ENCODE measurements at places on chromosomes 1 and 21.
A peak's percentile ranks its signal among the peaks of the same experiment; 100 is the strongest.

- DNase-seq: no peak
These were observed 57.0 kb upstream of the TARBP1 start for GRCh38 chr1:234535763-234536515.

DNA sequence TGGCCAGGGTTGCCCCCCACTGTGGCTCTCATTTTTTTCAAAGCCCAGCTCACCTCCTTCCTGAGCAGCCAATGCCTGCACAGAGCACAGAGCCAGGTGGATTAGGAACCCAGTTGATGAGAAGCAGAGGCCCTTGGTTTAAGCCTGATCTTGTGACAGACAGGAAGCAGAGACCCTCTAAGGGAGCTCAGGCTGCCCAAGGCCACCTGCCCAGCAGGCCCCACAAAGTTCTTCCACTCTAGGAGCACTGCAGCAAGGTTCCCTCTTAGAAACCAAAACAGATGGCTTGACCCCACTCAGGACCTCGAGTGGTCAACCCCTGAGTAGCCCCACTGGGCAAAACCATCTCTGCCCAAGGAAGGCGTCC is 25.5 kb upstream of the PRSS38 start:
- no peak for DNase-seq

DNA sequence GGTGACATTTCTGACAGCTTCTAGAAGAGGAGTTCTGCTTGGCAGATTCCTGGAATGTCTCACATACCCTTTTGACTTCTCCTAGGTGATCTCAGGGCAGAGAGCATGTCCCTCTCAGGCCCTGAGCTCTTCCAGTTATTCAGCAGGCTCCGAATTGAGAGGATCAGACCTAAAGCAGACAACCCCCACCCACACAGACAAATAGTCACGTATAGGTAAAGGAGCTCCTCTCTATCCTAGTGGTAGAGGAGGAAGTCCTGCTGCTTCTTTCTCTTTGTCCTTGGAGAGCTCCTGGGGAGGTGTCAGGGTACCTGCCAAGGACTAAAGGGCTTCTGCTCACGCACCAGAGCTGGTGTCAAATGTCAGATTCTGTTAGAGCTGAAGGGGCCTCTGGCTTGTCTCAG is 128.1 kb downstream of the IER5 start:
- DNase-seq: no peak

DNA sequence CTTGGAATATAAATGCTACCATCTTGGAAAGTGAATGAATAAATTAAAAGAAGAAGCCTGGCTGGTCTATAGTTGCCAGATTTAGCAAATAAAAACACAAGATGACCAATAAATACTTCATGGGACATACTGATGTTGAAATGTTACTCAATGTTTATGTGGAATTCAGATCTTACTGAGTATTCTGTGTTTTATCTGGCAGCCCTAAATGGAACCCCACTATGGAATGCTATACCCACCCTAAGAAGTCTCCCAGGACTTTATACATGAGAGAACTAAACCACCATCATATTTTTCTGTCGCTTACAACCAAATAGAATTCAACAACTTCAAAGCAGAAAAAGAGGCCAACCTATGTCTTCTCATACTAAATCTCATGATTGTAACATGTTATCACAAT is 177.6 kb upstream of the HMCN1 start:
- DNase-seq: no peak

GRCh38 chr1:18736958-18737357 is 106.3 kb downstream of the PAX7 start:
- no peak for DNase-seq

DNA sequence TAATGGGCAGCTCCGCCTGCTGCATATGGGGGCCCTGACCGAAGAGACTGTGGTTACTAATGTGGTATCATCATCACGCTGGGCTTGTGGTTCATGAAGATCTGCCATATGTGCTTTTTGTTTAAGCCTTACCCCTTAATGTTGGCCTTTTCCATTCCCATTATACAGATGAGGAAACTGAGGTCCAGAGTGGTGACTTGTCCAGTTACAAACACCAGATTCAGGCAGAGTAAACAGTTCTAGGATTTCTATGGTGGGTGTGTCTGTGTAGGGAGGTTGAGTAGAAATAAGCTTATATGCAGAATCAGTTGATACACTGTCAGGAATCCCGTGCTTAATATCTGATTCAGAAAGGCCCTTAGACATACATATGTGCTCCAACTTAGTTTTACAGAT is 691 bp downstream of the UTP11 start:
- no peak for DNase-seq

- DNase-seq: no peak
These were observed 252.7 kb downstream of the TTLL7 start for GRCh38 chr1:83746234-83746633.

DNA sequence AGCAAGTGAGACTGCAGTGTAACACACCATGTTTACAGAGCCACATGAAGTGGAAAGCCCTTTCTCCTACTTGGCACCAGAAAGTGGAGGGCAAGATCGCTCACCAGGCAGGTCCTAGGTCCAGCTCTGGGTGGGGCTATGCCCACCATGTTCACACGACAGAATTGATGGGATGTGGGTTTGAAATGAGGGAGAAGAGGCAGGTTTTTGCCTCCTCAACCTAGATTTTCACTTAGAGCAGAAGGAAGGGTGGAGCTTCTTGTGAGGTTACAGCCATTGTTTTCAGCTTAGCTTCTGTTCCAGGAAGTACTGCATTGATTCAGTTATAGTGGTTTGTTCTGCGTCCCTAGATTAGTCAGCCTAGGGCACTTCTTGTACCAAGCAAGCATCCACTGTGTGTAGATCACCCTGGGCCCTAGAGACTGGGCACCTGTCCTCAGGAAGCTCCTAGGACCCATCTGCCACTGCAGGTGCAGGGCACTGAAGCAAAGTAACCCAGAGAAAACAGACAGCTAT is 2.3 kb downstream of the CD53 start:
- DNase-seq: no peak

- DNase-seq: no peak
These were observed 51.3 kb upstream of the PLA2G2C start for GRCh38 chr1:20237646-20238045.

DNA sequence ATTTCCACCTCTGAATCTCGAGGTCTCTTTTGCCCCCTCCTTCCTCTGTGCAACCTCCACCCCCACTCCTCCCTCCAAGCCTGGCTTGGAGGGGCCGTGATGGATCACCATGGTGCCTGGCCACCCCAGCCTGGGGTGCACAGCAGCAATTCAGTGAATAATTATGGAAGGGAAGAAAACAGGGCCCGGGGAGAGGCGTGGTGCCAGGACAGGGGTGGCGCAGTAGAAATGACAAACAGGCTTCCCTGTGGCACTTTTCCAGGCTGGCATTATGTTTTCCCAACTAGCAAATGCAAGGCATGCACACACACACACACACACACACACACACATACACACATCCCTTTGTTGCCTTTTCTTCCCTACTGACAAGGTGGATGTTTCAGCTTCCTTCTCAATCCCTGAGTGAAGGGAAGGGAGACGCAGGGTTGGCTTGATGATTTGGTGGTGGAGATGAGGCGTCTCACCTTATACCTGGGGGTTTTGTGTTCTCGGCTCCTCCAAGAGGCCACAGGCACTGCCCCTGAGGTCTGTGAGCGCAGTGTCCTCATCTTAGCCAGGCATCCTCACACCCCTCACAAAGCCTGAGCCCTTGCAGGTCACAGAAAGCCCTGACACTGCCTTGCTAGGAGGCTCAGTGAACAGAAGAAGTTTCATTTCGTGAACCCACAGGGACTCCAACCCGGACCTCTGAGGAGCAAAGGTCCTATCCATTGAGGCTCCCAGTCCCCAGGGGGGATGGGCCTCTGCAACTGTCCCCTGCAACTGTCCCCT is 215.8 kb downstream of the MATN1 start:
- peak; percentile 58 for DNase-seq

DNA sequence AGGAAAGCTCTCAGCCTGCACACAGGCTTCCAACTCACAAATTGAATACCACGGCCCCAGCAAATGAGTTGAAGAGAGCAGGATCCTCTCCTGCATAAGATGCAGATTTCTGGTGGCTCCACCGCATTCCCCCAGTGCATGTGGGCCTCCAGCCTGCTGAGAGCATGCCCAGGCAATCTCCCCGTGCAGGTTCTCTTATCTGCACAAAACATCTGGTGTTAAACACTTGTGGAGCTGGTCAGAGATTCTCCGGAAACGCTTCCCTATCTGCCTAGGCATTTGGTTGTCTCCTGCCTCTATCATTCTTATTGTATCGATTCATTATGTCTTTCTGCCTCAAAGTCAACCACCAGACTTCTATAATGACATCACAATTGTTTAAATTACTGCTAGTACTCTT is 1349.0 kb upstream of the B3GALT2 start:
- DNase-seq: no peak

GRCh38 chr1:160206421-160207117 is 1.4 kb downstream of the PEA15 start:
- DNase-seq: no peak

DNA sequence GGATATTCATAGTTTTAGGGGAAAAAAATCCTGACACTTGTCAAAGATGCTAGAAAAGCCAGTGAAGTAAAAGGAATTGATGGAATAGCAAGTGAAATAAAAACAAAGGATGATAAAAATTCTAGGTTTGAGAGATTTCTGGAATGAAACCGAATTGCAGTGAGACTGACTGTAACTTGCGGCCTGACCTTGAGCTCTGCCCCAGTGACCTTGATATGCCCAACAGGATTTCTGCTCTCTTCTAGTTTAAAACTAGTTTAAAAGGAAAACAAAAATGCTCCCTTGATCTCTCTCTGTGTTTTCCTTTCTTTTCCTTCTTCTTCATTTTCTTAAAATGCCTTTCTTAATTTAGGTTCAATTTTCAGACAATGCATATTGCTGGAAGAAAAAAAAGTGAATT is 54.9 kb upstream of the IFI44L start:
- DNase-seq: no peak

GRCh38 chr1:190273161-190273560 is 204.5 kb downstream of the BRINP3 start:
- DNase-seq: no peak

DNA sequence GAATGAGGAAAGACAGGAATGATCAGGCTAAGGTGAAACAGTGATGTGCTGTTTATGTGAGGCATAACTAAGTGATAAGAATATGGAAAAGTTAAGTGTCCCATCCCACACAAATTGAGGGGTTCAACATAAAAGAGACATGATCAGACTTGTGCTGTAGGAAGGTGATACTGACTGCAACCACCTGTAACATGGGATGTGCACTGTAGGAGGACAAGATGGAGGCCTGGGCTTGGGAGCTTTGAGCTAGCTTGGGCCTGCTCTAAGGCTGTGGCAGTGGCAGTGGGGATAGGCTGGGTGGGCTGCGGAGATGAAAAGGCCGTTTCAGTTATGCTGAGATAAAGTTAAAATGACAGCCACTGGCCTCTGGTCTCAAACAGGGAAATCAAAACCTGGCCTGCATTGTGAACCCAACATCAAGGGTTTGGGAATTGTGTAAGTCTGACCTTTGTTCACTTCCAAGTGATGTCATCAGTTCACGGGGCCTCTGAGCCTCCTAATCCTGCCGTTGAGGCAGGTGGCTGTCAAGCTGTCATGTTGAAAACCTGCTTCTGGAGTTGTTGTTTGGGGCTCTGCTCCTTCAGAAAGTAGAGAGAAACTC is 61.2 kb upstream of the TENT5C start:
- no peak for DNase-seq

GRCh38 chr1:74430342-74430934 is 82.0 kb downstream of the LRRC53 start:
- no peak for DNase-seq

- DNase-seq: no peak
These were observed 181.2 kb upstream of the RAB4A start for GRCh38 chr1:229089586-229090208.

- no peak for DNase-seq
These were observed 27.7 kb downstream of the PKP1 start for GRCh38 chr1:201310986-201311355.

DNA sequence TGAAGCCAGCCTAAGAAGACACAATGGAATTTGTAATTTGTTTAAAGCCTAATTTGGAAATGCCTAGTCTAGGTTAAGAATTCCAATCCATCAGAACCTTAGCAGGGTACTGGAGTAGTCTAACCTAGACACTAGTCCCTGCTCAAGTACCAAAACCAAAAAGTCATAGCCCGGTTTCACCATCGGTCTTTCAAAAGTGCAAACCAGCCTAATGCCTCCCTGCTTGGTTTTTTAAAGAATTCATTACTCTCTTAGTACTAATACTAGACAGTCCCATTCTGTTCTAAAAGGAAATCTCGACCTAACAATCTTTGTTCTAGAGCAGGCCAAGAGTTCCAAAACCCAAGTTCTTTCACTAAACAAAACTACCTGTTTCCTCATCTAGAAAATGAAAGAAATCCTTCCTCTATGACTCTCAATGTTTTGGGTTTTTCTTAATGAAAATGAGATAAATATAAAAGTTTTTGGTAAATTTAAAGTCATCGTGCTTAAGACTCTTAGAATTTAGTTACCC is 2.6 kb downstream of the PUM1 start:
- DNase-seq: no peak

- DNase-seq: no peak
These were observed 3.0 kb downstream of the GGPS1 start for GRCh38 chr1:235331401-235331800.

DNA sequence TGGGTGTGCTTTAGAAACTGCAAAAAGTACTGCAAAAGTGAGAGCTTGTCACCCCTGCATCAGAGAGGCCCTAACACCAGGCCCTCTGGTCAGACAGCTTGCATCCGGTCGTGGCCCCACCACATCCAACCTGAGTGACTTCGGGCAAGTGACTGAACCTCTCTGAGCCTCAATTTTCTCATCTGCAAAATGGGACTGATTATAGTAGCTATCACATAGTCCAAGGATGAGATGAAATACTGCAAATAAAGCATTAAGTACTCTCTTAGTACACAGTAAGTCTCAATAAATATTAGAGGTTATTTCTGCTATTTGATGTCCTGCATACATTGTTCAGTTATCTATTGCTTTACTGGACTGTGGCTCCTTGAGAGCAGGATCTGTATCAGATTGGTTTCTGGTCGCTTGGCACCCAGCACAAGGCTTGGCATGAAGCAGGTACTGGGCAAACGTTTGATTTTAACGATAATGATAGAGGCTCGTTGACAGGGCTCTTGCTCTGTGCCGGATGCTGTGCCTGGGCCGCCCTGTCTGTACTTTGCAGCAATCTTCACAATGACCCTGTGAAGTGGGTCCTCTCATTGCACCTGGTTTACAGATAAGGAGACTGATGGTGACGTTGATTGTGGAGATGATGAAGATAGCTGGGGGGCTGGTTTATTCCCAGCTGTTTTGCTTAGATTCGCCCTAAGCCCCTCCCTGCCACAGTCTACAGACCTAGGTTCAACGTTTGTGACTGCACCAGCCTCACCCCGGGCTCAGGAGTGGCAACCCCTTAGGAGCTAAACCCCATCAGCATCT is 43.6 kb downstream of the RAP1GAP start:
- DNase-seq: no peak

- no peak for DNase-seq
These were observed 15.3 kb upstream of the COX20 start for GRCh38 chr1:244820131-244820530.

GRCh38 chr1:189859385-189859977 is 618.2 kb downstream of the BRINP3 start:
- no peak for DNase-seq

GRCh38 chr21:25422610-25423608 is 184.4 kb downstream of the MRPL39 start:
- no peak for DNase-seq
